ENCODE measurements at places on chromosomes 11 and 22. TPM values are rescaled to one million over a fixed set of nuclear protein-coding genes. Genes with fewer than 3 reads are reported as not detected.

Gene MS4A7
- total RNA-seq = not detected

Gene LRRC55
- not detected for total RNA-seq

Gene MUC5AC
- not detected for total RNA-seq

Gene SLC17A6
- total RNA-seq = not detected

Gene TMEM45B
- 3.7 TPM for total RNA-seq

Gene MYO7A
- 0.30 TPM for total RNA-seq

Gene FOXRED2
- 6.5 TPM for total RNA-seq

Gene ASPHD2
- total RNA-seq = 3.9 TPM

Gene SLCO2B1
- total RNA-seq = not detected

Gene LIF
- 0.99 TPM for total RNA-seq

Gene DGCR6
- total RNA-seq = 0.15 TPM

Gene CCDC73
- not detected for total RNA-seq

Gene SHISAL1
- 1.6 TPM for total RNA-seq

Gene CCDC116
- total RNA-seq = not detected

Gene MS4A4E
- total RNA-seq = not detected

Gene MCHR1
- total RNA-seq = 3.2 TPM

Gene DENND6B
- 0.49 TPM for total RNA-seq

Gene ADM2
- 13.8 TPM for total RNA-seq

Gene SDHD
- total RNA-seq = 103 TPM

Gene FGF4
- not detected for total RNA-seq
